Stimulated activated CD4-positive, alpha-beta T cell treated with anti-CD3 and anti-CD28 coated beads, Interleukin-12 subunit alpha, Interleukin-12 subunit beta, amount 100 ng/mL, for 4 hours (primary cell): ENCODE measurements at places on chromosomes 6 and 20.

GRCh38 chr6:87350516-87350915 lies 5.9 kb downstream of the C6orf163 start:
- DNase-seq = no peak

DNA sequence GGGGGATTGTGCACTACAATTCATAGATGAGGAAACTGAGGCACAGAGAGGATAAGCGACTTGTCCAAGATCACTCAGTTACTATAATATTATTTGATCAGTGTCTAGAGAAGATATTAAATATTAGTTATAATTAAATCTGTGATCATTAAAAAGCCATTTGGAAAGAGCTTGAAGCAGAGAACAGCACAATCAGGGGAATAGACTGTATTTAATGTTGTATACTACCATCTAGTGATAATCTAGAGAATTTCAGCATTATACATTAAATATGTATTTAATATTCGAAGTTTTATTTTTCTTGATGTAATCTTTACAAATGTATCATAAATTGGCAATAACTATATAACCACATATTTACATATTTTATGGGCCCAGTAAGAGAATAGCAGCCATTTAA lies 20.1 kb upstream of the MTCL3 start:
- DNase-seq = no peak

GRCh38 chr6:104186831-104187230 lies 672.9 kb downstream of the HACE1 start:
- DNase-seq = no peak

DNA sequence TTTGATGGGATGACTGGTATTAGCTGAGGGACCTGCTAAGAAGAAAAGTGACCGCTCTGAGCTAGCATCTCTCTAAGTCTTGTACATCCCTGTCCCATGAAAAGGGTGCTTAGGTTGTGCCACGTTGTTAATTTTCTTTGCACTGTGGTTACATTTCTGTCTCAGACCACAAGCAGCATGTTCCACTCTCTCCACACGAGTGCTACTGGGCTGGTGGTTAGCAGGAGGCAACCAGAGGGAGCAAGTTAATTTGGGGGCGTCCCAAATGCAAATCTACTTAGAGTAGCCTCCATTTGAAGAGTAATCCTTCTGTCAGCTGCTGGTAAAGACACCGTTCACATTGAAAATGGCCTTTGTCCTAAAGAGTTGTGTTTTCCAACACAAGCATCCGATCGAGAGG lies 3.4 kb upstream of the SCML4 start:
- no peak for DNase-seq

- DNase-seq = no peak
Measured at GRCh38 chr20:35638751-35639150, 23.1 kb downstream of the SPAG4 start.

GRCh38 chr6:21604081-21604480 lies 10.5 kb downstream of the SOX4 start:
- no peak for DNase-seq

DNA sequence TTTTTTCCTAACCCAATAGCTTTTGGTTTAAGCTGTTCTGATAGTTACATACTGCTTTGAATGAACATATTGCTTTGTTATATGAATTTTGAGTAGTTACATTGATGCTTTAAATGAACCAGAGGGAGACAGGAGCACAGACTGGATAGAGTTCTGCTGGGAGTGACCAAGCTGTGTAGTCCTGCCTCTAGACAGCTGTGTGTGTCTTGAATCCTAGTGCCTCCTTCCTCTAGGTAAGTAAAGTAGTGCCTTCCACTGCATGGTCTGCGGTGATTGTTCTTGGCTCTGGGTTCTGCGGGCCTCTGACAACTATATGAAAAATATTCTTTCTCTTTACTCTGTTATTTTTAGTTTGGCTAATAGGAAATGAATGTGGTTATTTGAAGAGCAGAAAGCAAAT lies 46.0 kb upstream of the ADGRG6 start:
- DNase-seq = no peak

DNA sequence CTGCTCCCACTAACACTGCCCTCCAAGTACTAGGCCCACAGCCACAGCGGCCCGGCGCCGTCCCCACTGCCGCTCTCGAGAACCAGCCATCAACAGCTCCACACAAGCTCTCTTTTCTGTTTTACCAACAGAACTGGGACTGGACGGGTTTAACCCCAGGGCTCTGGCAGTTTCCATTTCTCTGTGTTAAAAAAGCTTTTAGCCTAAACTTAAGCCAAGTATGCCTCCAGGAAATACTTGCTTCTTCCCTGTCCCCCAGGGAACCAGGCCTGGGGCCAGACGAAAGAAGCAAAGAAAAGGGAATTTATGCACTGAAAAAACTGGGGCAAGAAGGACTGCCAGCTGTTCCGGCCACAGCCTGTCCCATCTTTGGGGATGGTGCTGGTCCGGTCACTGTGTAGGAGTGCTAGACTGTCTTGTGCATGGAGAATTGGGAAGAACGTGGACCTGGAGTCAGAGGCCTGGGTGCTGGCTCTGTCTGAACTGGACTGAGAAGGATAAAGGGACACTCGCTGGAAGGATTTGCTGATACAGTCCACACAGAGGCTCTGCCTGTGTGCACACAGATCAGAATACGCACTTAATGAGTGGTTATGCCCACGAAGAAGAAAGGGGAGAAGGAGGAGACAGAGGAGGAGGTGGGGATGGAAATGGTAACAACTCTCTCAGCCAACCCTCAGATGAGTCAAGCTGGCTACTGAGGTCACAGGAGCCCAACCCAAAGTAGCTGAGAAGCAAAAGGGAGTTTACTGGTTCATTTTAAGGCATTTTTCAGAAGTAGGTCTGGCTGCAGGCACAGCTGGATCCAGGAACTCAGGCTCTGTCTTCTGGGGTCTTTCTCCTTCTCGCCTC lies 254.4 kb upstream of the PMEPA1 start:
- no peak for DNase-seq

DNA sequence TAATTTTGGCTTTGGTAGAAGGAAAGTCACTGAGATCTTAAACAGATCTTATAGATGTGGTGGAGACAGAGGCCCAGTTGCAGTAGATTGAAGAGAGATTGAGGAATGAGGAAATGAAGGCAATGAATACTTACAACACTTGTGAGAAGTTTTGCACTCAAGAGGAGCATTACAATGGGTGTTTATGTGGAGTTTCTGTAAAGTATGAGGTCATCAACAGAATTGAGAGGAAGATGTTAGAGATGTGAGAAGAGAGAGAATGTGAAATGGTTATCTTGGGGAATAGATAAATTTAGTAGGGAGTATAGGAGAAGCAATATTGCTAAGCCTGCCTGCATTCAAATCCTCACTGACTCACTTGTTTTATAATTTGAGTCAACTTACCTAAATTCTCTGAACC lies 83.4 kb downstream of the GFRAL start:
- no peak for DNase-seq

GRCh38 chr6:16832043-16832567 lies 70.8 kb upstream of the ATXN1 start:
- DNase-seq = no peak

DNA sequence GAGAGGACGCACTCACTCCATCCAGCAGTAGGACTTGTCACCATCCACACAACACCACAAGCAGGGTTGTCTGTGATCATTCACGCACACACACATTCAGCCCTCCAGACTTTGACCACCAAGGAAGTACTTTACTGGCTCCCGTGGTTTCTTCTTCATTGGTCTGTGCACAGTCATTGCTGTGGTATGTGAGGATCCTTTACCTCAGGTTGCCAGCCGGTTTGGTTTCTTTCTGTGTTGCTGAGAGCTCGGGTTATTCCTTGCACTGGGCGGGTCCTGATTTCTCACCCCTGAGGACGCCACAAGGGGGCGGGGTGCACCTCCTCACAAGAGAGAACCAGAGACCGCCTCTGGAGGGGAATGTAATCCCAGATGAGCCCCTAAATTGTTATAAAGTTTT lies 11.2 kb downstream of the SLC35A1 start:
- no peak for DNase-seq

- peak; percentile 87 for DNase-seq
Measured at GRCh38 chr20:38645980-38646858, 44.6 kb downstream of the ARHGAP40 start.

GRCh38 chr6:157921685-157922367 lies 59.8 kb upstream of the SYNJ2 start:
- no peak for DNase-seq

DNA sequence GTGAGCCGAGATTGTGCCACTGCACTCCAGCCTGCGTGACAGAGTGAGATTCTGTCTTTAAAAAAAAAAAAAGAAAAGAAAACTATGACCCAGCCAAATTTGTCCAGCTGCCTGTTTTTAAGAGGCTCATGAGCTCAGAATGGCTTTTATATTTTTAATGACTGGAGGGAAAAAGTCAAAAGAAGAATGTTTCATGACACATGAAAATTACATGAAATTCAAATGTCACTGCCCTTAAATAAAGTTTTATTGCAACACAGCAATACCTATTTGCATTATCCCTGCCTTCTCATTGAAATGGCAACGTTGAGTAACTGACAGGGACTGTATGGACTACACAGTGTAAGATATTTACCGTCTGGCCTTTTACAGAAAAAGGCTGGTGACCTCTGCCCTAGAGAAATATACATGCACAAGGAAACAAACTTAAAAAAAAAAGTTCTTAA lies 11.4 kb downstream of the SENP6 start:
- no peak for DNase-seq

- no peak for DNase-seq
Measured at GRCh38 chr6:144820270-144820669, 535.1 kb downstream of the UTRN start.

- DNase-seq = no peak
Measured at GRCh38 chr6:22222469-22222868, 74.4 kb downstream of the PRL start.

GRCh38 chr6:110467566-110468140 lies 8.8 kb downstream of the SLC22A16 start:
- no peak for DNase-seq

DNA sequence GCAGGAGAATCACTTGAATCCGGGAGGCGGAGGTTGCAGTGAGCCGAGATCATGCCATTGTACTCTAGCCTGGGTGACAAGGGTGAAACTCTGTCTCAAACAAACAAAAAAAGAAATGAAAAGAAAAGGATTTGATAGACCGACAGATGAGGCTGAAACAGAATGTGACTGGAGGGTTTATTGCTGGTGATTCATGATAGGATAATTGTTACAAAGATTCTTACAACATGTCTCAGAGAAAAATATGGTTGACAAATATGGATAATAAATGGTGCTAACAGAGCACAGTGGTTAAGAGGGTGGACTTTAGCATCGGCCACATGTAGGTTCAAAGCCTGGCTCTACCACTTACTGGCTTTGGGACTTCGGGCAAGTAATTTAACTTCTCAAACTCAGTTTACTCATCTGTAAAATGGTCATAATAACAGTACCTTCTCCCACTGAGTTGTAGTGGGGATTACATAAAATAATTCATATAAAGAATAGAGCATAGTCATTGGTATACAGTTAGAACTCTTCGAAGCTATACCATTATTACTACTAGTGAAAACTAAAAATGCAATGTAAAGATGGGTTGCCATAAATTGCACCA lies 131.9 kb downstream of the MAP3K7 start:
- no peak for DNase-seq

DNA sequence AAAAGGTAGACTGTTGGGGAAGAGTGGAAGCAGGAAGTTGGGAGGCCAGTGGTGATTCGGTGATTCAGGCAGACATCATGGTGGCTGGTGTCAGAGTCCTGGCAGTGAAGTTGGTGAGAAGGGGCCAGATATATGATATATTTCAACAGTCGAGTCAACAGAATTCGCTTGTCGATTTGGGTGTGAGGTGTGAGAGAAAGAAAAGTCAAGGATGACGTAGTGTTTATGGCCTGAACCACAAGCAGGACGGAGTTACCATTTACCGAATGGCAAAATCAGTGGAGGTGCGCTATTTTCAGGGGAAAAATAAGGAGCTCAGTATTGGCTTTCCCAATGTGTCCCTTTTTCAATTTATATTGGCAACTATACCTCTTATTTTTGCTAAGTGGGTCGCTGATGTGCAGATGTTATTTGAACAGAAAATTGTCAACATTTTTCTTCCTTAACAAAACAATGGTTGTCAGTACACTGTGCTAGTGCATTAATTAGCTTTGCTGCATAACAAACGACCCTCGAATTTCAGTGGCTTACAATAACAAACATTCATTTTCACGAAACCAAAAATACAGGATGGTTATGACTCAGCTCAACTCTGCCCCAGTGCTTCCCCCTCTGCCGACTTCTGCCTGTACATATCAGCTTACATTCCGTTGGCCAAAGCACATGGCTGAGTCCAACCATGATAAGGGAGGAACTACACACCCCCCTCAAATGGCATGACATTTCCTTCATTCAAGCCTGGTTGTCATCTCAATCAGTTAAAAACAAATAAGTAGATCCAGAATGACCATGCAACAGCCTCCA lies 255.0 kb upstream of the ZFP64 start:
- no peak for DNase-seq

- DNase-seq = no peak
Measured at GRCh38 chr20:41694796-41695195, 76.6 kb upstream of the CHD6 start.

GRCh38 chr6:14804001-14804784 lies 441.7 kb upstream of the JARID2 start:
- DNase-seq = no peak

GRCh38 chr6:16936893-16937292 lies 165.0 kb upstream of the STMND1 start:
- DNase-seq = no peak

GRCh38 chr6:132300323-132300949 lies 100.8 kb downstream of the MOXD1 start:
- no peak for DNase-seq

- no peak for DNase-seq
Measured at GRCh38 chr6:136793363-136793762, 1.1 kb upstream of the MAP3K5 start.

GRCh38 chr20:51327251-51327841 lies 215.2 kb downstream of the NFATC2 start:
- DNase-seq = no peak

DNA sequence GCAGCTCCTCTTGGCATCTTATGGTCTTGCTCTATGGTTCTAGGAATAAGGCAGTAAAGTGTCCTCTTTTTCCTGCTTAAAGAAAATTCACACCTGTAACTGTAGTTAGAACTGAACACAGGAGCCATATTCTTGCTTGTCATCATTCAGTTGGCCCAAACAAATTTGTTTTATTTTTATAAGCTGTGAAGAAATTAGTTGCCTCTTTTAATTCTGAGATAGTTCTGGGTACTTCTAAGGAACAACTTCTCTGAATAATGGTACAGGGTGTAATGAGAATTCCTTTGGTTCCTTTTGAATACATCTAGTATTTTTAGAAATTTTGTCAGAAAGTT lies 1.4 kb downstream of the MAP3K4 start:
- no peak for DNase-seq

GRCh38 chr6:159753081-159753872 lies 8.6 kb upstream of the ACAT2 start:
- no peak for DNase-seq

GRCh38 chr6:1367771-1368170 lies 21.6 kb upstream of the FOXF2 start:
- no peak for DNase-seq
